KG1 (cell line): ENCODE measurements at places on chromosomes 13 and 19.

- DNase-seq, result no peak
These were observed 2.8 kb downstream of the HIPK4 start for GRCh38 chr19:40387155-40387554.

DNA sequence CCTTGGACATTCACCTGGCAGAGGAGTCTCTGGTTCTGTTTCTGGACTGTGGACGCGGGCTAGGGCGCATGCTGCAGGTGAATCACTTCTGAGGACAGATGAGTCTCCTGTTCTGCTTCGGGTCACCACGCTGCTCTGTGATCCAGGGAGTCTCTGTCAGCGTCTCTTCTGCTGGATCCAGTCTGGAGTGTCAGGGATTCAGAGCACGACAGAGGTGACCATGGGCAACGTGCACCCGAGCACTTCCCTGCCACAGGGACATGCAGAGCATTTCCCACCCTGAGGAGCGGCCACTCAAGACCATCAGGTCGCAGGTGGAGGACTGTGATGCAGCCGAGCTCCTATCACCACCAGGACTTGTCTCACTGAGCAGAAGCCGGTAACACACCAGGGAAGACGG is 24.4 kb upstream of the LILRA2 start:
- no peak for DNase-seq

DNA sequence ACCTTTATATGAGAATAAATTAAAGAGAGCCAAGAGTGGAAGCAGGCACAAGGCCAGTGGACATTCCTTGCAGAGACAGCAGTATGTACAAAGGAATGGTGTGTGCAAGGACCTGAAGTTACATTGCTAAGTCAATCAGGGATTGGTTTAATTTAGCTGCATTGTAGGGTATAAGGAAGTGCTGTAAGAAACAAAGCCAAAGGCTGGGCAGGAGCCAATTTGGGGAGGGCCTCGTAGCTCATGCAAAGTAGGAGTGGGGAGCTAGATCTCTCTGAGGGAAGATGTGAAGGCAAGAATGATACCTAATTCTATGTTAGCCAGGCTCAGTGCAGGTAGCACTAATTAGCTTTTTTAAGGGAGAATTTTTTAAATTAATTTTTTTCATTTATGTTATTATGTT is 76.7 kb downstream of the SLAIN1 start:
- no peak for DNase-seq

- DNase-seq, result no peak
These were observed 26.3 kb downstream of the DCAF15 start for GRCh38 chr19:13978351-13979243.

DNA sequence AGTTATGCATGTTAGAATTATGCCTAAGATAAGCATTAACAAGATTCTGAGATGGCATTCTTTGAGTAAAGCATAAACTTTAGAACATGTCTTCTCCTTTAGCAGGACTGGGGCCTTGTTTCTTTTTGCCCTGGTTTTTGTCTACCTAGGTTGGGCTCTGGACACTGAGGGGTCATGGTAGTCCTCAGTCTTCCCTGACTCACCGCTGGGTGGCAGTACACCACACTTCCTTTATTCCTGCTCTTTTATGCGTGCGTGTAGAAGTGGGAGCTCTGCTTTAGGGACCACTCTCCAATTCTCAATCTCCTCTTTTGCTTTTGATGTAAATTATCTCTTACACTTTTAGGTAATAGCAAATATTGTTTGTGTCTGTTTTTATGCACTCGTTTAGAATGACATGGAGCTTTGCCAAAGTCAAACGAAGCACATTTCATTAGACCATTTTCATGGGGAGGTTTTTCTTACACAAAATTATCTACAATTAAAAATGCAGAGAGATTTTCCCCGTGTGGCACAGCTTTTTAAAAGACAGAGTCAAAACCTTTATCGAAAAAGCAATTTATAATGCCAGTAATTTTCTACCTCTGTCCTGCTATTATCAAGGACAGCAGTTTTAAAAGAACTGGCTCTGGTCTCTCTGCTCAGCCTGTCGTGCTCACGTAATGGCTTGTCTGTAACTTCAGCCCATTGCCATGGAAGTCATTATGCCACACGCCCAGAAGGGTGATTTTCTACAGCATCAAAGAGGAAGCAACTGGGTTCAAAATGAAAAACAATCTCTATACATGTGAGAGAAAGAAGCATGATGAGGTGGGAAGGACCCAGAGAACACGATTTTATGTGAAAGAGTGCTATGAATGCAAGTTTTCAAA is 413.9 kb downstream of the COG6 start:
- DNase-seq, result peak; percentile 52

GRCh38 chr13:91722267-91722884 is 324.0 kb downstream of the GPC5 start:
- peak; percentile 27 for DNase-seq

- DNase-seq, result no peak
These were observed 22.1 kb downstream of the LATS2 start for GRCh38 chr13:21039097-21039800.

DNA sequence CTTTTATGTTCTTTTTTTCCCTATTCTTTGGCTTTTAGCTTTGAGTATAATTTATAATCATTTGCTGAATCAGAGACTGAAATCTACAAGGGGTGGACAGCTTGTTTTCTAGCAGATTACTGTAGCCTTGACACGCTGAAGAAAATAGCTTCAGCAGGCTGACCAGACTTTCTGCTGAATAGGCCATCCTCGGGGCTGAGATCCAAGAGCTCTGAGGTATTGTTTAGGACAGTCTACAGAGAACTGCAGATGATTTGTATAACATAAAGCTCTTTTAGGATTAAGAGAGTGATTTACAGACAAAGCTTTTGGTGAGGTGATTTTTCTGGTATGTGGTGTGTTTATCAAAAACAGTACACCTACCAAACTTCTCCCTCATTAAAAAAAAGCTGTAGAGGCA is 16.8 kb downstream of the POLR1D start:
- no peak for DNase-seq

- DNase-seq, result no peak
These were observed 7.3 kb downstream of the IGSF23 start for GRCh38 chr19:44620667-44621066.

DNA sequence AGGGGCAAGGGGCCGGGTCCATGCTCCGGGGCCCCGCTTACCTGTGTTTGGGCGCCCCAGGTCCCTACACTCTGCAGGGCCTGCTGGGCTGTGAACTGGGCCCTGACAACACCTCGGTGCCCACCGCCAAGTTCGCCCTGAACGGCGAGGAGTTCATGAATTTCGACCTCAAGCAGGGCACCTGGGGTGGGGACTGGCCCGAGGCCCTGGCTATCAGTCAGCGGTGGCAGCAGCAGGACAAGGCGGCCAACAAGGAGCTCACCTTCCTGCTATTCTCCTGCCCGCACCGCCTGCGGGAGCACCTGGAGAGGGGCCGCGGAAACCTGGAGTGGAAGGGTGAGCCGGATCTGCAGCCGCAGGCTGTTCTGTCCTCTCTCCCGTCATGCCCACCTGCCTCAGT is 1.7 kb downstream of the FCGRT start:
- DNase-seq, result no peak

DNA sequence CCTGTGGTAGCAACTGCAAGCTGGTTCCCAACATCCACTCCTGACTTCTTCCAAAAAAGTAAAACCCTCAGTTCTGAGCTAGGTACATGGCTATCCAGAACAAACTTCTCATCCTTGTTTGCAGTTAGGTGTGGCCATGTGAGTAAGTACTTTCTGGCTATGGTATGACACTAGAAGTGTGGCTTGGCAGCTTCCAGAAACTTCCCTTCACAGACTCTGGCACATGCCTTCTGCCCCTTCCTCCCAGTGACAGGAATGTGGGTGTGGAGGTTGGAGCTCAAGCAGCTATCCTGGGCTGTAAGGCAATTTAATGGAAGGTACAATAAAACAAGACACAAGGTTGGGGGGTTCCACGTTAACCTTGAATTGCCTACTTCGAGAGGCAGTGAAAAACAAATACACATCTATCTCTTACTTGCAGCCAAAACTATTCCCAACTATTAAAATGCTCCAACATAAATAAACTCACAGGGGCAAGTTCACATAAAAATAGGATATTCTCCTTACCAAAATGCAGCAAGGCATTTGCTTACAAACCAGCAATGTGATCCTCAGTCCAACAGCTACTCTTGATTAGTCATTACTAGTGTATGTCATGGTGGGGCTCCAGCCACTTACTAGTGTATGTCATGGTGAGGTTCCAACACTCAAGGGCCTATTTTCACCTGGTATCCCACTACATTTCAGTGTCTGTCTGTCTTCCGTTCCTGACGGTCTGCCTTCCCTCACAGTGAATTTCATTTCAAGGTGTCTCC is 3.1 kb downstream of the SMG9 start:
- no peak for DNase-seq

DNA sequence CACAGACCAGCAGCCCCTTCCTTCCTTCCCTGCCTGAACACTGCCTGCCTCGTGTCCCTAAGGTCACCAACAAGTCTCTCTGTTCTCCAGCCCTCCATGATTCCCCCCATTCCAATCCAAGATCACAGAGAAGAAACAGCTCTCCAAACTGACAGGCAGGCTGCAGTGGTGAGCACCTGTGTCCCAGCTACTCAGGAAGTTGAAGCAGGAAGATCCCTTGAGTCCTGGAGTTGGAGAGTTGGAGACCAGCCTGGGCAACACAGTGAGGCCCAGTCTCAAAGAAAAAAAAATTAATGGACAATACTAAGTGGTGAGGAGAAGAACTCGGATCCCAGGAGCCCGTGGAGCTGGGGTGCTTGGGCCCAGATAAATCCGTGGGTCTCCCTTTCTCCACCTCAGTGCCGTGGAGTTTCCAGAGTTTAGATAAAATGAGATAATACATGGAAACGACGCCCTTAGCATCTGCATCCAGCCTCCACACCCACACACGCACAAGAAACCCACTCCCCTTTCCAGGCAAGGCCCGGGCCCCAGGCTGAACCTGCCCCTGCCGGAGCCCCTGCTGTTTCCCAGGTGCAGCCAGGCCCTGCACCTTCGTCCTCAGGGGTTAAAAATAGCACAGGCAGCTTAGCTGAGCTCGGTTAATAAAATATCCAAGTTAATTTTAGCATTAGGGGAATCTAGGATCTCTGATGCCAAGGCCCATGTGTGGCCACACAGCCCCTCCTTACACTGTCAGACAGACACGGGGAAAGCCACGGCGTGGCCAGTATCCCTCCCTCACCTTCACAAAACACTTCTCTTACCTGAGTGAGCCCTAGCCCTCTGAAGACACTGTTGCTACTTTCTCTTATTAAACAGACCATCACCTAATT is 4.7 kb downstream of the RASA3 start:
- no peak for DNase-seq

DNA sequence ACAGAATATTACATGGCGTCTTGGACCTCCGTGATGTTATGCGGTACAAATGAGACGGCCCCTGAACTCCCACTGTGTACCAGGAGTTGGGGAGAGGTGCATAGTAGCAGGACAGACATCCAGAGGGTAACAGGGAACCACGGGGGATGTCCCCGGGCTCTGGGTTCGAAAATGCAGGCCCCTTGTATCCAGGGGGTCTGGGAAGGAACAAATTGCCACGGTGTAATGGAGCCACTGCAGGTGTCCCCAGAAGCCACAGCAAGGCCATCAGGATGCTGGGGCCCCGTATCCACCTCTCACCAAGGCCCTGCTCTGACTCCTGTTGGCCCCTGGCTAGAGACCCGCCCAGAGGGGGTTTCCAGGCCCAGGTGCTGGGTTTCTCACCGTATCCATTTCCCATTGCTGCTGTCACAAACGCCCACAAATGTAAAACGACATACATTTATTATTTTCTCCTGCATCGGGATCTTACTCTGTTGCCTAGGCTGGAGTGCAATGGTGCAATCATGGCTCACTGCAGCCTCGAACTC is 77.8 kb downstream of the INSR start:
- DNase-seq, result no peak

DNA sequence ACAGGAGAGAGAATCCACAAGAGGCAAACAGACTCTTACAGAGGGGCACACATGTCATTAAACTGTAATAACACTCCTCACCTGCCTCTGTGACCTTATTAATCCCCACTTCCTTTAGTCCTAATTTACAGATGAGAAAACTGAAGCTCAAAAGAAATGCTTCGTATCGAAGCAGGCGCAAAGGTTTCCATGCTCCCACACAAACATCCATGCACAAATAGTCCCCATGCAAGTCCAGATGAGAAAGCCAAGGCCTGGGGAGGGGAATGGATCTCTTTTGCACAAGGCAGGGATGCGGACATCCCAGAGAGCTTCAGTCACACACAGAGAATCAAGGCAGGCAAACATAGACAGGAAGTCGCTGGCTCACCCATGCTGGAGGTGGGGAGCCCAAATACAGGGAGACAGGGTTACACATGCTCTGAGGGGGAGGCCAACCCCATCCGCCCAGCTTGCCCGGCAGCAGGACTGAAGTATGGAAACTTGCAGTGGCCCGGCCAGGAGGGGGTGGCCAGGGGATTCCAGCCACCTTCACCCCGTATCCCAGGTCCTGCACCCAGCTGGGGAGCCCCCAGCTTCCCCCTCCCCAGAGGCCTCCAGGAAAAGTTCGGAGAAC is 468 bp downstream of the S1PR5 start:
- DNase-seq, result no peak

GRCh38 chr19:711254-711653 is 2.5 kb downstream of the PALM start:
- no peak for DNase-seq

- DNase-seq, result no peak
These were observed 11.0 kb upstream of the CCL25 start for GRCh38 chr19:8041531-8041931.

GRCh38 chr19:38891771-38892170 is 7.6 kb downstream of the SIRT2 start:
- no peak for DNase-seq

DNA sequence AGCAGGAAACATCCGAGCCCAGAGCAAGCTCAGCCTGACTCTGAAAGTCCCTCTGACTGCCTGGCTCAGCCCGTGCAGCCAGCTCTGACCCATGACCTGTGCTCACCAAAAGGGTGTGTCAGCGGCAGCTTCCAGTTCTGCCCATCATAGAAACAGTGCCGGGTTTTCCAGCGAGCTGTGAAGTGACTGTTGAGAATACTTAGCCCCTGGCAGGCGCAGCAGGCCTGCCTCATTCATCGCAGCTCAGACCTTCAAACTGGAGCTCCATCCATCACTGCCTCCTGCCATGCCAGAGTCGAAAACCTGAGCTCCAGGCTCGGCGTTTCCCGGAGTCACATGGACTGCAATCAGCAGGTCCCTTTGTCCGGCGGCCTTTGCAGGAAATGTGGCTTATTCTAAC is 16.3 kb upstream of the GSX1 start:
- no peak for DNase-seq

GRCh38 chr19:30419568-30420180 is 47.5 kb downstream of the ZNF536 start:
- no peak for DNase-seq

- DNase-seq, result no peak
These were observed 26.1 kb upstream of the TFDP1 start for GRCh38 chr13:113558461-113558860.
